ENCODE measurements at places on chromosomes 7 and 10. TPM values are rescaled to one million over a fixed set of nuclear protein-coding genes. Genes with fewer than 3 reads are reported as not detected.

UPK3B gene
- 0.13 TPM for total RNA-seq

OR9A2 gene
- not detected for total RNA-seq

KLF14 gene
- not detected for total RNA-seq

GFRA1 gene
- not detected for total RNA-seq

NOC3L gene
- 41.2 TPM for total RNA-seq

SLIT1 gene
- total RNA-seq: not detected

LIPM gene
- not detected for total RNA-seq

CLCN1 gene
- not detected for total RNA-seq

AKR1C1 gene
- 7.2 TPM for total RNA-seq

All from thoracic aorta endothelial cell (primary cell).